Stimulated activated CD4-positive, alpha-beta T cell treated with anti-CD3 and anti-CD28 coated beads, TNF-alpha, amount 100 ng/mL, for 1 hour (primary cell): ENCODE measurements at places on chromosomes 6 and 20.
A peak's percentile ranks its signal among the peaks of the same experiment; 100 is the strongest.

DNA sequence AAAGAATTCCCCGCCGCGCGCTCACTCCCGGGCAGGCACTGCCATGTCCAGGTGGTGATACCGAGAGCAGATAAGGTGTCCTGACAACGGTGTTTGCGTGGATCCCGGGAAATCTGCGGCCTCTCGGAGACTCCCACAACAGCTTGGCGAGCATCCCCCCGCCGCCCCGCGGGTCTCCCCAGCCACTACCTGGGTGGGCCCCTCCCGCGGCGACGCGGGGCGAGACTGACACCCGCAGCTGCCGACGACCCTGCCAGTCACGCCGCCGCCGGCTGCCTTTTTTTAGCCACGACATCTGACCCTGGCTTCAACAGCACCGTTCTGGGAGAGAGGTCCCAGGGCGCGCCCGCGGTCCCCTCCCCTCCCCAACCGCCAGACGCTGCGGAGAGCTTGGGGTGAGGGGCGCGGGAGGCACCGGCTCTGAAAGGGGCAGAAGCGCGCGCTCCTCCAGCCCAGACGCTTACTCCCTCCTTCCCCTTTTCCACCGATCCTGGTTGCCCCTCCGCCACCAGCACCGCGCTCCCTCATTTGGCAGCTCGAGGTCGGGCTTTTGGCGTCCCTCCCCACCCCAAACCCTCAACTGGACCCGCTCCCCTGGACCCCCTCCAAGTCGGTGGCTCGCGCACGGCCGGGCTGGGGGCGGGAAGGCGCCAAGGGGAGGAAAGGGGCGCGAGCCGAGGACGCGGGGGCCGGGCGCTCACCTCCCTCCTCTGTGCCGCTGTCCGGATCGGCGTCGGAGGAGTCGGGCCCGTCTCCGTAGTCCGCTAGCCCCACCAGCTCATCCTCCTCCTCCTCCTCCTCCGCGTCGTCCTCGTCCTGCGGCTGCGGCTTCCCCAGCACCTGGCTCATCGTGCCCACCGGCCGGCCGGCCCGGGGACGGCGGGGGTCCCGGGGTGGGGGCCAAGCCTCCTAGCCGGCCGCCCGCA is 665 bp downstream of the RRAGD start:
- DNase-seq = peak; percentile 16

GRCh38 chr6:88705601-88706000 is 257.8 kb downstream of the RNGTT start:
- no peak for DNase-seq

DNA sequence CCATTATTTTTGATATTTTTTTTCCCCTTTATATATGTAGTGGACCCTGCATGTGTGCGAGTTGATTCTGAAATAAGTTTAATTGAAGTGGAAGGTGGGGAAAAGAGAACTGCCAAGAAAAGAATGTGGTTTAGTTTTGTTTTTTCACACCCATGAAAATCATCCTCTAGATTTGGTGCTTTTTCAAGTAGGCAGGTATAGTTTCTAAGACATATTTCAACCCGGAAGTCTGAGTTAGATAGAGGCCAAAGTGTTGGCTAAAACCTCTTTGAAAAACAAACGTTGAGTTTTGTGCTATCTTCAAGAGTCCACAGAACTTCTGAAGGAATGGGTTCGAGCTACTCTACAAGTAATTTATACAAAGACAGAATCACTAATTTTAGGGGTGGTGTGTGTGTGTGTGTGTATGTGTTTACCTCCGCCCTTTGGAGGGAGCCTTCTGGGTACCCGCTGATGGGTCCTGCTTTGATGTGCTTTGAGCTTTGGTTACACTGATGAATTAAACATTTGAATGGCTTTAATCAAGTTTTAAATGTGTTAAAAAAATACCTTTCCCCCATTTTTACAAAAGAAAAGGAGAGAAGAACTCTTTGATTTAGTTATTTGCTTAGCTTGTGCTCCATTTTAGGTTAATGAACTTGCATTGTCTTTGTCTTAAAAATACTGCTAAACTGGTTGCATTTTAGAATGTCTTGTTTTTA is 2.5 kb downstream of the RREB1 start:
- no peak for DNase-seq

GRCh38 chr20:47392721-47393073 is 36.2 kb upstream of the ZMYND8 start:
- no peak for DNase-seq

- no peak for DNase-seq
Observed at GRCh38 chr6:167659046-167659445, 167.7 kb upstream of the AFDN start.

GRCh38 chr6:123338394-123338793 is 298.4 kb downstream of the TRDN start:
- no peak for DNase-seq

DNA sequence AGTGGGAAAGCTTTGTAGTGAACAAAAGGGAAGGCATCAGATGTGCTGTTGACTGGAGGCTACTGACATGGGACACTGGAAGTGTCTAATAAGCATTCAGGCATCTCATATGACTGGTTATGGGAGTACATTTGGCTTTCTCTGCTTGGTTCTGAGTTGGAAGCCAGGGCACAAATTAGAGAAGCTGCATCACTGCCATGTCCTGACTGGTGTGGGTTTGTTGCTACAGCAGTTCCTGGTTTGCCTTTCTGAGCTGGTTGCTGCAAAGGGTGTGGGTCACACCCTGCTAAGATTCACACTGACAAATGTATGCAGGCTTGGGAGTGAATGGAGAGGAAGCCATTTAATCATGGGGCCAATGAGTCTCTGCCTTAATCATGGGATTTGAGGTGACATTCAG is 36.2 kb upstream of the NANP start:
- DNase-seq = no peak

DNA sequence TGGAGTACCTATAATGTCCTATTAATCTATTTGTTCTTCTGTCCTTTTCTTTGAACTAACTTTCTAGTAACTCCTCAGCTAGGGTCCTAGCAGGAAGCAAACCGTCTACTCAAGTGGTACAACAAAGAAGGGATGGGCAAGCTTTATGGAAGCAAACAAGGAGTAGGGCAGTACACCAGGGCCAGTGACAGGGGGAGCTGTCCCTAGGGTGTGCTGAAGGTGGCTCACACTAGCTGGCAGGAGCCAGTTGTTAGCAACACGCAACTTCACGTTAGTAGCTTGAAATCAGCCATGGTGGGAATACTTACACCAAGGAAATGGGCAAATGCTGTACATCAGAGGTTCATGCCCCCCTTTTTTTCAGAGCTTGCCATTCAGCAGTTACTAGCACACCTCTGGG is 74.0 kb upstream of the EYA2 start:
- DNase-seq = no peak

DNA sequence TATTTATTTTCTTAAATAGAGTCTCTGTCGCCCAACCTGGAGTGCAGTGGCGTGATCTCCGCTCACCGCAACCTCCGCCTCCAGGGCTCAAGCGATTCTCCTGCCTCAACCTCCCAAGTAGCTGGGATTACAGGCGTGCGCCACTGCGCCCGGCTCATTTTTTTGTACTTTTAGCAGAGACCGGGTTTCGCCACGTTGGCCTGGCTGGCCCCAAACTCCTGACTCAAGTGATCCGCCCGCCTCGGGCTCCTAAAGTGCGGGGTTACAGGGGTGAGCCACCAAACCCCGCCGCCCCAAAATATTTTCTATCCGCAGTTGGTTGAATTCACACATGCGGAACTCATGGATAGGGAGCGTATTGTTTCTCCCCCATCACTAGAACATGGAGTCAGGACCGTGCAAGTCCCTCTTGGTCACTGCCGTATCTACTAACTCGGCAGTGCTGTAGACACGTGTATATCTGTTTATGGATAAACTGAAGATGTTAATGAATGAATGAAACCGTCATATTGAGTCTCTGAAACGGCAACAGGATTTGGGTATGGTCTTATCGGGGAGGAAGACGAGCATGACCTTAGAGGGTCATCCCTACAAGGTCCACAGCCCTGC is 904 bp downstream of the MKKS start:
- no peak for DNase-seq

GRCh38 chr6:166581091-166581511 is 5.4 kb downstream of the RAMACL start:
- DNase-seq = no peak

DNA sequence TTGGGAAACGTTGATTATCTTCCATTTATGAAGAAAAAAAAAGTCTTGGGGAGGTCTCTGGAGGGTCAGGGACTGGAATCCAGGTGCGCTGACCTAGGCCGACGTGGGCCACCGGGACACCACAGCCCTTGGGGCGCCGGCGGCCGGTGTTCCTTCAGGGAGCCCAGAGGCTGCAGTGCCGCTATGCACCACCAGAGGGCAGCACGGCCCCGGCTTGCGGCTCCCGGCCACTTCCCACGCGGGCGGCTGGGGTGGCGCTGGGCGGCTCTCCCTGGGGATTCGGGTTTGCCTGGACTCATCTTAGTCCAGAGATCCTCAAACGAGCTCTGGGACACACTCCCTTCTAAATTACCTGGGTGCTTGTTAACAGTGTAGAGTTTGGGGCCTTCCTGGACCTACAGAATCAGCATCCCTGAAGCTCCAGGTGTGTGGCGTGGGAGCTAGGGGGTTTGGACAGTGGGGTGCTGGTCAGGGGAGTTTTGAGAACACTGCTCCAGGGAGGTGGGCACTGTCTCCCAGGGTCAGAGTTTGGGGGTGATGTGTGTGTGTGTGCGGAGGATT is 23.0 kb upstream of the GTSF1L start:
- peak; percentile 61 for DNase-seq

DNA sequence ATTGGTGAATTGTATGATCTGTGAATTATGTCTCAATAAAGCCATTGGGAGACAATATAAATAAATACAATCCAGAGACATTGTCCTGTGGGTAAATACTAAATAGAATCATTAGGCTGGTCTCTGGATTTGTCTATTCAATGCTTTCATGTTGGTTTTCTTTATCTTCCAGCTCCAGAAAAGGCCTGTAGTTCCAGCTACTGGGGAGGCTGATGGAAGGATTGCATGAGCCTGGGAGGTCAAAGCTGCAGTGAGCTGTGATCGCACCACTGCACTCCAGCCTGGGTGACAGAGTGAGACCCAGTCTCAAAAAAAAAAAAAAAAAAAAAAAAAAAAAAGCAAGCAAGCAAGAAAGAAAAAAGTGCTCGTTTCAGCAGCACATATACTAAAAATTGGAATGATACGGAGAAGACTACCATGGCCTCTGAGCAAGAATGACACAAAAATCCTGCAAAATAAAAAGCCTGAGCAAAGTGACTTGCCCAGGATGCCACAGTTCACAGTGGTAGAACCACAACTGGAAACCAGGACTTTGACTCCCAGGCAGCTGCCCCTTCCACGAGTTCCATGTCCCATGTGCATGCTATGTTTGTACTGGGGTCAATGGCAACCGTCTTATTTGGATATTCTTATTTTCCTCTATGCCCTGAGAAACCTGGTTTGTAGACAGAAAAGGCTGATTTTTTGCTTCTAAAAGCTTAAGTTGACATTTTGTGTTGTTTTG is 33.6 kb upstream of the GMPR start:
- no peak for DNase-seq

GRCh38 chr6:39415482-39415881 is 93.0 kb upstream of the KCNK16 start:
- DNase-seq = no peak

DNA sequence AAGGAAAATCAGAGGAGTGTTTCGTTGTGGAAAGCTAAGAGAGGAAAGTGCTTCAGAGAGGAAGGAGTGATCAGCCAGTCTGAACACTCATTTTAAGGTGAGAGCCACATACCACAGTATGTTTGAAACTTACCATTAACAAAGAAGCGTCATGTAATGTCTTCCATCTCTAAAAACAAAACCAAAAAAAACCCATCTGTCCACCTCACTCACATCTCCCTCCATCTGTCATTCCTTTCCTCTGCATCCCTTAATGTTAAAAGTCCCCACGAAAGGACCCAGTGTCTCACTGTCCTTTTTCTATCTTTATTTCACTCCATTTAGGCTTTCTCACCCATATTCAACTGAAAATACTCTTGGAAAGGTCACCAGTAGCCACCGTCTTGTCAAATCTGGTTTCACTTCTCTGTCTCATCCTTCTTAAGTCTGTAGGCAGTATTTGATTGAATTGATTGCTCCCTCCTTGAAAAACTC is 59.4 kb upstream of the GNRH2 start:
- no peak for DNase-seq

GRCh38 chr20:40467067-40467466 is 222.0 kb downstream of the MAFB start:
- DNase-seq = no peak

GRCh38 chr6:122692175-122692598 is 82.0 kb downstream of the PKIB start:
- DNase-seq = no peak

GRCh38 chr6:137353346-137353745 is 134.2 kb upstream of the IFNGR1 start:
- DNase-seq = no peak

GRCh38 chr6:104766595-104766994 is 93.1 kb downstream of the HACE1 start:
- DNase-seq = no peak

GRCh38 chr6:112235956-112236355 is 18.4 kb downstream of the LAMA4 start:
- no peak for DNase-seq

DNA sequence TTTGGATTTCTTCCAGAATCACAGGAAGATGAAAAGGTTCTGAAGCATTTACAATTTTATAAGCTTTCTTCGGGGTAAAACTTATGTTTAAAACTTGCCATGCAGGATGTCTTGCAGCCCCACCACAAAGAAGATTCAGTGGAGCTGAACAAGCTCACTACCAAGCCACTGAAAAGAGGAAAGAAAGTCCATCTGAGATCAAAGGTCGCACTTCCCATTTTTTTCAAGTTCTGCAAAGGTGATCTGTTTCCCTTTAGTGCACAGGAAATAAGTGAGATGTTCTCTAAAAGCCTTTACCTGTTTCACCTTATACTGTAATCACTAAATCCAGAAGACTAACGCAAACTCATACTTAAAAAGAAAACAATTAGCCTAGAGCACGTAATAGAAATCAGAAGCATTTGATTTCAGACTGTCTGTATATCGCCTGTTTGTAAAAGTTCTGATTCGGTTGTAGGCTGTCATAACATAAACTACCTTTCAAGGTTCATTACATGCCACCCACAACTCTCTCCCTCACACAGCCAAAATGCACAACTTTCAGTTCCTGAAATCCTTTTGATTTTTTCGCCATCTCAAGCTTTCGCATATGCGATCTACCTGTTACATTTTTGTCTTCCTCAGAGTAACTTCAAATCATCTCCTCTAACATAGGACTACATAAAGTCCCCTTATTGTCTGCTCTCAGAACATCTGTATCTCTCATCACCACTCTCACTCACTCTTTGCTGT is 1.8 kb downstream of the ECHDC1 start:
- DNase-seq = no peak

- no peak for DNase-seq
Observed at GRCh38 chr6:39330057-39330456, 7.6 kb upstream of the KCNK16 start.

GRCh38 chr6:81891874-81892273 is 139.4 kb upstream of the TENT5A start:
- DNase-seq = no peak
